Hypothalamus (tissue), 51 donors: ENCODE measurements at places on chromosomes 6 and 20.

DNA sequence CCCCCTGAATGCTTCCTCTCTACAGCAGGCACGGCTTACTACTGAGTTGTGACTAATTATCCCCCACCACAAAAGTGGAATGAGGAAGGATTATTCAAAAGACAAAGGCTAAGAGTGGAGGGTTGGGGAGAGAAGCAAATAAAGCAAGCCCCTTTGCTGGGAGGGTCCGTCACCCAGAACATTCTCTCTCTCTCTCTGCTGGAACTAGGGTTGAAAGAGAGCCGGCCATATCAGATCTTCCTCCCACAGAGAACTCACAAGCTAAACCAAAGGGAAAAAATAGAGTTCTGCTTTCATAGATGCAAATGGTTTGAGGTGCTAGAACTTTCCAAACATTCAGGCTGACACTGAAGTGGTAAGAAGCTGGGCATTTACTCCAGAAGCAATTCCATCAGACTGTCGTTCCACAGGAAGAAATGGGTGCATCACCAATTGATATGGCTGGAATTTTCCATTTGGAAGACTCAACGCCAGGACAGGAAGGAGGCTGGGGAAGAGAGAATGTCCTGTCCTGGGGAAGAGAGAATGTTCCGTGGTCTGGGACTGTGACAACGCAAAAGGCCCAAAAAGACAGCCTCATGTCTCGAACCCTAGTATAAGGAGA lies 7.9 kb downstream of the ZMYND8 start:
- no peak for DNase-seq

- DNase-seq, result no peak
Measured at GRCh38 chr6:6806844-6807518, 218.5 kb downstream of the LY86 start.

DNA sequence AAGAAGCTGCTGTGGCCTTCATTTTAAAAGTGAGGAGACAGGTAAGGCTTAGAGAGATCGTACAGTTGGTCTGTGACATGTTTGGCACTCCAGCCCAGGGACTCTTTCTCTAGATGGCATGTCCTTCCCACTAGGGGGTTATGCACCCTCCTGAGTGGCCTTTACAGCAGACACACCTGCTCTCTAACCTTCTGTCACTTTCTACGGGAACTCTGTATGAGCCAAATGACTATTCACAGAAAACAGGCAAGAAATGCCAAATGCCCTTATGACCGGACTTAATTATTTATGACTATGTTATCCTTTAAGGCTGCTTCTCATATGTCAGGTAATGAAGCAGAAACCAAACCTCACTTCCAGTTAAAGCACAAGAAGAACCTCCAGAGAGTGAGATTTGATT lies 91.2 kb downstream of the MAP3K5 start:
- no peak for DNase-seq

GRCh38 chr6:8658416-8658815 lies 223.1 kb upstream of the SLC35B3 start:
- no peak for DNase-seq

DNA sequence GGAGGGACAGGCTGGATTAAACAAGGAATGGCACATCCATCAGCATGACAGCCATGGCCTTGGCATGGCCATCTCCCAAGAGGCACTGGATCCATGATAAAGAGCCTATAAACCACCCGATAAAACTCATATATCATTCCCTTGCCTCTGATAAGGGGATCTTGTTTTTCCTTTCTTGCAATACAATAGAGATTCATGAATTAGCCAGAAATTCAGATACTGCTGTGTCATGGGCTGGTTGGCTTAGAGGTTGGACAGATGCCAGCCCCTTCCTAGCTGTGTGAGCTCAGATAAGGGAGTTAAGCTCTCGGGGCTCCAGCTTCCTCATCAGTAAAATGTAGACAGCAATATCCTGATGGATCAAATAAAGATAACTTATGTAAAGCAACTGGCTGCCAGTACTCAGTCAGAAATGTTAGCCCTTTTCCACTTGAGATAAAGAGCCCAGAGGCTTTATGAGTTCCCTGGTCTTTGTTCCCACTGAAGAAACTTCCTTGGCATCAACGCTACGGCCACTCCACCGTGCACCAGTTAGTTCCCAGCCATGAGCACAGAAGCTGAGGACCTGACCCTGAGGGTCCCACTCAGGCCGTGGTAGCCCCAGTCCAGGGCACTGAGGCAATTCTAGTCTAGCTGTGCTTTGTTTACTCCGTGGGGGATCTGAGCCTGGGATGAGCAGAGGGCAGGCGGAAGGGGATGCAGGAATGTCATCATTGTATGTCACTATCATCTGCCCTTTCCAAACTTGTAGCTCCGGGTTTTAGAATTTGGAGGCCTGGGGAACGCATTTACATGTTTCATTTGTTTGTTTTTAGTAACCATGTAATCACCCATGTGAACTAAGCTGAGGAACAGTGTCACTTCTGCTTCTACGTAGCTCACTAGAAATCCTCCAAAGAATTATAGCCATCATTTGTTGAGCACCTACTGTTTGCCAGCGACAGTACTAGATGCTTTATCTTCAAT lies 67.2 kb upstream of the TBC1D7 start:
- DNase-seq, result peak; percentile 62

DNA sequence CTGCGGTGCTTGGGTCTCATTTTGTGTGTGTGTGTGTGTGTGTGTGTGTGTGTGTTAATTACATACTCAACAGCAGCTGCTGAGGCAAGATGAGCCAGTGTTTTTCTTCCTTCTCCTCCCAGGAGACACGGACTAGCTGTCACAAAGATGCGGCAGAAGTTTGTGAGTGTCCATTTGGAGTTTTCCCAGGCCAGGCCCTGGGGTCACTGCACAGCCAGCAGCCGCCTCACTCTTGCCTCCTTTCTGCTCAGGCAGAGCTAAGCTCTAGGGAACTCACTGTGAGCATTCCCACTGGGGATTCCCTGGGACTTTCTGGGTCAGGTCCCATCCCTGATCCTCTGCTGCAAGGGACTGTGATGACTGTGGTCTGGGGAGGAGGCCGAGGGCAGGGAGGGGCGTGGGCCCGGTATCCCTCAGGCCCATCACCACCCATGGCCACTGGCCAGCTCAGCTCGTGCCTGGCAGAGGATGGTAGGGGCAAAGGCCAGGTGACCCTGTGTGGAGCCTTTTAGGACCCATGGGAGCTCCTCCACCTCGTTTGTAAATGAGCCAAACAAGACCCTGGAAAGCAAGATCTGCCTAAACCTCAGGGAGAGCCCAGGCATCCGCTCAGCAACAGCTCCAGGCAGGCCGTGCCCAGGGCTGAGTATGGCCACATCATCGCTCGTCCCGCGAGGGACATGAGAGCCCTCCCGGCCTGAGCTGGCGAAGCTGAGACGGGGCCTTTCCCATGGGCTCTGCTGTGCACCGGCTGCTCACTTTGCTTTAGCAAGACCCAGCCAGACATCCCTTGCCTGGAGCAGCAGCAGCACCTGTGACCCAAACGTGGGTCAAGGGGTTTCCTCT lies 102.0 kb downstream of the PSMB1 start:
- no peak for DNase-seq

GRCh38 chr6:134321246-134321645 lies 3.3 kb upstream of the SGK1 start:
- DNase-seq, result no peak

- DNase-seq, result no peak
Measured at GRCh38 chr6:106783640-106784566, 154.5 kb downstream of the QRSL1 start.

DNA sequence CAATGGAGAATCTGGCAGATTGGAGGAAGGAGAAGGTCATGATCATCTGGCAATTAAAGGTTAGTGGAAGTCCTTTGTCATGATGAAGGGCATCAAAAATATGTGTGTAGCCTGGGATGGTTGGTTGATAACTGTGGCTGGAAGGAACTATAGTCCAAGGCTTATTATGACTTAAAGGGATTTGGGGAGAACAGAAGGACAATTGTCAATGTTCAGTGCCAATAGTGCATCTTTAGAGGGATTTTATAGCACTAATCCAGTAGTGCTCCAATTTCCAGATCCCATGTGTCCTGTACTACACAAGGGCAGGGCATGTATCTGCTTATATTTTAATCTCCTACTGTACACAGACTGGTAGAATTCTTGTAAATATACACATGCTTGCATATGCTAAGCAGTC lies 5.0 kb upstream of the ZBTB24 start:
- DNase-seq, result no peak

DNA sequence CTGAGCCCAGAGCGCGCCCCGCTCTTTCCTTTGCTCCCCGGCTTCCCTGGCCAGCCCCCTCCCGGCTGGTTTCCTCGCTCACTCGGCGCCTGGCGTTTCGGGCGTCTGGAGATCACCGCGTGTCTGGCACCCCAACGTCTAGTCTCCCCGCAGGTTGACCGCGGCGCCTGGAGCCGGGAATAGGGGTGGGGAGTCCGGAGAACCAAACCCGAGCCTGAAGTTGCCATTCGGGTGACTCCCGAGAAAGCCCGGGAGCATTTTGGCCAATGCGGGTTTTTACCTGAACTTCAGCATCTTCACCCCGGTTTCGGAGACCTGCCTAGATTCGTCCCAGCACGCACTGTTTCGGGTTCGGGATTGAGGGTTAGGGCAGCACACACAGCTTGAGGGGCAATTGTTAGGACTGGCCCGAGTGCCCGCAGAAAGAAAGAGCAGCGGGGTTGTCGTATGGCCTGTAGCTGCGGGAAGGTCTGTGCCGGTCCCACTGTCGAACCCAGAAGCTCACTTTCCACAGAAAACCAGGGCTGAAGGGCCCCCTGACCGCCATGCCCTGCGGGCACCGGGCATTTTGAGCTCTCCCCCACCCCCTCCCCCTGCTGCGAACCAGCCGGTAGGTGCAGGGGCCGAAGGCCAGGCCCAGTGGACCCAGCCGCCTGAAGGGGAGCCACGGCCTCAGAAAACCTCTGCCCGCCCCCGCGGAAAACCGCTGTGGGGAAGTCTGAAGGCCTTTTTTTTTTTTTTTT lies 2.1 kb downstream of the FOXP4 start:
- DNase-seq, result no peak

- DNase-seq, result no peak
Measured at GRCh38 chr6:11900662-11901598, 111.2 kb upstream of the HIVEP1 start.

DNA sequence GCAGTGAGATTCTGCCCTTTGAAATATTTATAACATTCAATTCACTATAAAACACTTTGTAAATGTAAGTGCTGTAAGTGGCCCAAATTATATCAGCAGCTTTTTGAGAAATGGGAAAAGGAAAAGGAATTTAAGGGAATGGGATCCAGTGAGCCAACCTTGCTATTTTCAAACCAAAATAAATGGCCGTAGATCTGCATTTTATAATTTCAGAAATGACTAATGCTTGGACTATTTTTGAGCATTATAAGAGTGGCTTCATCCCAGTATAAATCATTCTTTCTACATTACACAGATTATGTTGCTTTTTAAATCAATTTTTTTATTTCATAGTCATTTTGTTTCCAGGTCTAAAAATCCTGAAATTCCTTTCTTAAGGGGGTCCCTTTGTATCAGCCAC lies 49.2 kb downstream of the ANKRD6 start:
- no peak for DNase-seq

GRCh38 chr6:84033523-84034451 lies at the start of gene MRAP2:
MRAP2 (plus strand) TSS chr6:84033772; CDS start chr6:84055319, 21,547 bp downstream.
- no peak for DNase-seq

- DNase-seq, result no peak
Measured at GRCh38 chr6:116836606-116837342, 7.9 kb upstream of the GPRC6A start.

- no peak for DNase-seq
Measured at GRCh38 chr6:1418471-1419191, 29.3 kb downstream of the FOXF2 start.

- DNase-seq, result no peak
Measured at GRCh38 chr6:25685251-25685650, 33.2 kb downstream of the SCGN start.

DNA sequence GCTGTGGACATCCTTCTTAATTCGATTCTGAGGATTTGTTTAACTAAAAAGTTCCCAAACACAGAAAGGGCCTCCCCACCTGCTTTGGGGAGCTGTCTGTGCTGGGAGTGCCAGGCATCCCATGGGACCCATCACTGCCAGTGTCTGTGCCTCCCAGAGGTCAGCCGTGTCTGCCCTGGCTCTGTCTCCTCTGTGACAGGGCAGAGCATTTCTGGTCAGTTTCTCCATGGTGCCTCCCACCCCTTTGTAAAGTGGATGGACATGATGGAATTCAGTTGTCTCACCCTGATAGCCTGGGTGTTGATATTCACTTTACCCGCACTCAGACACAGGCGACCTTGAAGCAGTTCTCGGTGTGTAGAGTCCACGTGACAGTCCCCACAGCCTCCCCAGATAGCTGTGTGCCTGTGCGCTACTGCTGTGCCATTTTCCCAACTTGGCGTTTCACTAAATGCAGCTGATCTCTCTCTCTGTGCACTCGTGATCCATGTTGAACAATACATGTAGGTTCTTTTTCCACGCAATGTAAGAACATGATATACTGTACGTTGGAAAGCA lies 70.5 kb downstream of the CDS2 start:
- no peak for DNase-seq

GRCh38 chr20:58647796-58648501 lies 3.1 kb upstream of the STX16 start:
- DNase-seq, result peak; percentile 8

DNA sequence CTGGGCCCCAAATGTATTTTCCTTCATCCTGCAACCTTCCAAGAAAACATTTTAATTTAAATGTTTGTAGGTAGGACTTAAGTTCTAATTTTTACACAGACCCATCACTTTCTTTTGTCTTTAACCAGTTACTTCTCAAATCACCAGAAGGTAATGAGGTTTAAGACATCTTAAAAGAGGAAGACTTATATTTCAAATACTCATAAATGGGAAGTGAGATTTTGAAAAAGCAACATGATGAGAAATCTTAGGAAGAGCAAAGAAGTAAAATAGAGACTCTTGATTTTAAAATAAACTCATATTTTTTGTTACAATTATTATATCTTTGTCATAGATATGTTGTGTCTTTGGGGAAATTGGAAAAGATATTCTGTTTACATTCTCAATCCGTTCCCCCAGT lies 82.3 kb downstream of the SYNE1 start:
- DNase-seq, result no peak
